Astrocyte of the hippocampus (primary cell): ENCODE measurements at places on chromosomes 5 and 9.

- no peak for DNase-seq
Measured at GRCh38 chr5:37015795-37016666, 139.5 kb downstream of the NIPBL start.

DNA sequence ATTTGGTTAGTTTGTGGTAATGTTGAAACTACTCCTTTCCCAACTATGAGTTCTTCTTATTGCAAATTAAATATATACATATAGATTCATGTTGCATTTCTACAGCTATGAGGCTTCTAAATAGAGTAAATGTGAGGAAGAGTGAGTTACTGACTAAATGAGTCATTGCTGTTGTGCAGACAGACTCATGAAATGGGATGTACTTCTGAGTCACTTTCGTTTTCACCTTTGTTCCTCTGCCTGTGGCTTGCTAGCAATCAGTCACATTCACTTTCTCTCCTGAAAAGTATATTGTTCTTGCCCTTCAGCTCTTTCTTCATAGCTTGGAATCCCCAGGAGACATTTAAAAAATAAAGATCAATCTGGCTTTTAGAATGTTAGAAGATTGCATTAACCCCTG is 295.5 kb upstream of the SMC2 start:
- DNase-seq = peak; percentile 55

- no peak for DNase-seq
Measured at GRCh38 chr5:108516785-108517184, 134.9 kb upstream of the FBXL17 start.

- no peak for DNase-seq
Measured at GRCh38 chr5:52758014-52758413, 29.7 kb upstream of the ITGA1 start.

DNA sequence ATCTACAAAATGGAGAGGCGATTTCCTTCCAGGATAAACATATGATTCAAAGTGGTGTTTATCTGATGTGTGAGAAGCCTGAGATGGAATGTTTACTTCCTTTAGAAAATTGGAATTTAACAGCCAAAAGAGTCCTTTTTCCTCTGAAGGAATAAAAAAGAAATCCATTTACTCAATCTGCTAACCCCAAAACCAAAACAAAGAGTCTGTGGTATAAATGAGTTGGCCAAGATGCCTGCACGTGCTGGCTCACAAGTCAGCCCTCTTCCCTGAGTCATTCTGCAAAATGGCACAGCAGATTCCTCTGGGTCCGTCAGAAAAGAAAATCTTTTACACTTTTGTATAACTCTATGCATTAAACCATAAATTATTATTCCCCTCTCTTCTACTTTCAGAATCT is 60.8 kb downstream of the EBF1 start:
- peak; percentile 88 for DNase-seq

GRCh38 chr5:123120197-123120596 is 31.2 kb downstream of the PRDM6 start:
- DNase-seq = no peak

DNA sequence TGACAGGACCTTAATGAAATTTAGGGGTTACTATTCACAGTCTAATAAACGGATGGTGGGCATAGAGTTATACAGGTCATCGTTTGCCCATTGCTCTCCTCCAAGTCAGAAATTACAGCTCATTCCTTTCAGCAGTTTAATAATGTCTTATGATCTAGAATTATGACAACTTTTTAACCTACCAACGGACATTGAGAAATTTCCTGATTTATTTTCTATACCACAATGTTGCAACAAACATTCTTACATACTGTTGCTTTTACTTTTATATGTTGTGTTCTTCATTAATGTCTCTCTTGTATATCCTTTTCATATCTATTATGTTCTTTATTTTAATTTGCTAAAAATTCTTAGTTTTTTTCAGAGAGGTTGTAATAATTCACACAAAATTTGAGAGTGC is 152.8 kb upstream of the PRLR start:
- DNase-seq = no peak

GRCh38 chr5:84816746-84817547 is 432.3 kb upstream of the EDIL3 start:
- no peak for DNase-seq

DNA sequence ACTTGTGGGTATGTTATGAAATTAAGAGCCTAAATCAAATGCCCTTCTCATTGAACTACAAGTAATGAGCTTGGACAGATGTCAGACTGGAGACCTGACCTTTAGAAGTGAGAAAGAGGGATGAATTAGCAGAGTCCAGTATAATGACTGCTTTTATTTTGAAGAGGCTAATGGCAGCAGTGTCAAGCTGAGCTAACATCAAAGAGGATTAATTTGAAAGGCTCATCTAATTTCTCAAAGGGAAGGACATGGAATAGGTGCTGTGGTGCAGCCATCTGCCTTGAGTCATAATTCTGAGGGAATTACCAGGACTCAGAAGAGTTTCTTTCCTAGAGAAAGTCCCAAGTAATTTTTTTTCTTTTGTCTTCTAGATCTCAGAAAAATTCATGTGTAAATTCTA is 57.6 kb downstream of the FAM81B start:
- no peak for DNase-seq

DNA sequence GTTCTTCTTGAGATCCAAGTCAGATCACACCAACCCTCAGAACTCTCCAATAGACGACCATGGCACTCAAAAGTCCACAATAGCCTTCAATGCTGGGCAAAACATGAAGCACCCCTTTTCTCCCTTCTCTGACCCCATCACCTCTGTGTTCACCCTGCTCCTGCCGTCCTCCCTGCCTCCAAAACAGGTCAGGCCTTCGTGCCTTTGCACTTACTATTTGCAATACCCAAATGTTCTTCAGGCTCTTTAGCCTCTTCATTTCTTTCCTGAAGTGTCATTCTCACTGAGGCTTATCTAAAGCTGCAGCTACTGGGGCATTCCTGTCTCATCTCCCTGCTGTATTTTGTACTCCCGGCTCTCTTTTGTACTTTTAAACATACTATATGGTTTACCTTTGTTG is 2.0 kb upstream of the ROPN1L start:
- no peak for DNase-seq

DNA sequence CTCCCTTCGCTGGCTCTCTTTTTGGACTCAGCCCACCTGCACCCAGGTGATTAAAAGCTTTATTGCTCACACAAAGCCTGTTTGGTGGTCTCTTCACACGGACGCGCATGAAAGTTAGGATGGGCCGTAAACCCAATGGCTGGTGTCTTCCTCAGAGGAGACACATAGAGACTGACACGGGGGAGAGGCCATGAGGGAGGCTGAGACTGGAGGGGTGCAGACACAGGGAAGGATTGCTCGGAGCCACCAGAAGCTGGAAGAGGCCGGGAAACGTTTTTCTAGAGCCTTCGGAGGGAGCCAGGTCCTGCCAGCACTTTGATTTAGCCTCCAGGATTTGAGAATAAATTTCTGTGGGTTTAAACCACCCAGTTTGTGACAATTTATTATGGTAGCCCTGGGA is 274.9 kb downstream of the AGTPBP1 start:
- DNase-seq = no peak

- DNase-seq = no peak
Measured at GRCh38 chr5:151682751-151683331, 3.9 kb downstream of the SPARC start.

- DNase-seq = no peak
Measured at GRCh38 chr5:35194635-35195471, 35.4 kb downstream of the PRLR start.

DNA sequence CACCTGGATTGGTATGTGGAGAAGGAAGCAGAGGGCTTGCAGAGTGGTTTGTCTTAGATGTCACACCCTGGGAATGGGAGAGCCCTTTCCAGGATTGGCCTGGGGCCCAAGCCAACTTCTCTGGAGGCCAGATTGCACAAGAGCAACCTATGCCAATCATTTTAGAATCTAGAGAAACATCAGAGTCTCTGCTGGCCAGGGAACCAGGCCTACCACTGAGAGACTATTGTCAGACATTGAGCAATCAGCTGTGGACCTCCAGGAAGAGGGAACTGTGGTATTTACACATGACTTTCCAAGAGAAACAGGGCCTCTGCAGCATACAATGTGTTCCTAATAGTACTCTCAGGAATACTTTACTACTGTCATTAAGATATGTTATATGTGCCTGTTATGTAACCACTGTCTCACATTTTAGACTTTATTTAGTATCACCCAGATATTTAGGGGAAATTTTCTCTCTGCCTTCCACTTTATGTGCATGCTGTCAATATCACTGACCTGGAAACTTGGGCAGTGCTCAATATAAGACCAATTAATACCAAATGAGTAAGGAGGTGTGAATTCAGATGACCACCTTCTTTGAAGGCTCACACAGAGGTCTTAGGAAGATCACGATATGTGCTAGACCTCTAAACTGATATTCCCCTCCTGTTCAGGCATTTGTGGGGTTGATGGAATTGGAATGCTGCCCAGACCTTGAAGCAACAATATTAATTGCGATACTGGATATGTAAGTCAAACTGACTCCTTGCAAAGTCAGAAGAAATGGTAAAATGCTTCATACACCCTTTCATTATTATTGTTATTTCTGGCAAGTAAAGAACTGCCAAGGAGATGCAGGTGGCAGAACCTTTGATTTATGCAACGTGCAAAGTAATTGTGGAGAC is 20.5 kb upstream of the CCL28 start:
- DNase-seq = peak; percentile 88

DNA sequence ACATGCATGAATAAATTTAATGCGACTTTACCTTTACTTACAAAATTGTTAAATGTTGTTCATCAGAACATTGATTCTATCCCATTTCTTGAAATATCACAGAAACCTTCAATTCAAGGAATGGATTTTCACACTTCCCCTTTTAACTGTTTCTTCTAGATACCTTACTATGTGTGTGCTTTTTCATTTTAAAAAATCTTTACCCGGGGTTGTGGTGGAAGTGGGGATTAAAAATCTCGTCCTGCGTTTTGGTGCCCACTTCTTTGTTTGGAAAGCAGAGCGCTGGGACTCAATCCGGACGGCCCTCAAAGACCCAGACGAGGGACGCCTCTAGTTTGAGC is 5.8 kb upstream of the MEF2C start:
- no peak for DNase-seq

DNA sequence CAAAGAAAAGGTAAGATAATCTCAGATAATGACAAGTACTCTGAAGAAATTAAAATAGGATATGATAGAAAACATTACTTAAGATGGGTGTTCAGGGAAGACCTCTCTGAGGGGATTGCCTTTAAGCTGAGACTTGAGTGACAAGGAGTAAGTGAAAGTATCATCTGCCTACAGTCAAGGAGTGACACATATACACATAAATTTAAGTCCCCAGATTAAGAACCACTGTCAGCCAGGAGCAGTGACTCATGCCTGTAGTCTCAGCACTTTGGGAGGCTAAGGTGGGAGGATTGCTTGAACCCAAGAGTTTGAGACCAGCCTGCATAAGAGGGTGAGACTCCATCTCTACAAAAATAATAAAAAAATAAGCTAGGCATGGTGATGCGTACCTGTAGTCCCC is 19.7 kb upstream of the ANKHD1 start:
- DNase-seq = no peak

GRCh38 chr5:129601576-129601975 is 141.5 kb downstream of the ADAMTS19 start:
- peak; percentile 19 for DNase-seq

- peak; percentile 69 for DNase-seq
Measured at GRCh38 chr5:53877243-53877642, 316.8 kb downstream of the NDUFS4 start.

DNA sequence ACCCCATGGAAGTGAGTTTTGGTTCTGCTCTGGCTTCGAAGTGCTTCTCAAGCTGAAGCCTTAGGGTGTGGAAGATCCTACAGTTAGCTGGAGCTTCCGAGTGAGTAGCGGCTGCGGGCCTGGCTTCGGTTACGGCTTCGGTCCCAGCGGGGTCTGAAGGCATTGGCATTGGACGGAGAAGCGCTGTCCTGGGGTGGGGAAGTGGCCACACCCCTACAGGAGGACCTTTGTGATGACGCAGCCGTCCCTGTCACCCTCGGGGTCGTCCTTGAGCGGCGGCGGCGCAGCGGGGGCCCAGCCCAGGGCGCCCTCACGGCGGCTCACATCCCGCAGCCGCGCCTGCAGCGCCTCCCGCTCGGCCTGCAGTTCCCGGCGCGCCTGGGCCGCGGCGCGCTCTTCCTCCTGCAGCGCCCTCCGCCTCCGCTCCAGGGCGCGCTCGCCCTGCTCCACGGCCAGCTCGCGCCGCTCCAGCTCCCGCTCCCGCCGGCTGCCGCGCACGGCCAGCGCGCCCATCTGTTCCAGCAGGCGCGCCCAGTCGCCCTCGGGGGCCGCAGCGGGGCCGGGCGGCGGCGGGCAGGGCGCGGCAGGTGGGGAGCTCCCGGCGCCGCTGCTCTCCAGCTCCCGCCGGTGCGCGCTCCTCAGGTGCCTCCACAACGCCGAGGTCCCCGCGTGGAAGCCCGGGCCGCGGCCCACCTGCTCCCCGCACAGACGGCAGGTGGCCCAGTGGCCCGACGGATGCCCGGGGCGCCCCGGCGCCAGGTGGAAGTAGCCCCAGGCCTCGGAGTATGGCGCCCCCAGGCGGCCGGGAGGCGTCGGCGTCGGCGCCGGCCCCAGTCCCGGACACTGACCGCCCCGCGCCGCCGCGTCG is 9.9 kb downstream of the ZBED3 start:
- peak; percentile 89 for DNase-seq
